Gastroesophageal sphincter (tissue), 4 donors: ENCODE measurements at places on chromosomes 1 and 21.

- ATAC-seq: no peak
Measured at GRCh38 chr21:16196001-16196400, 466.2 kb downstream of the USP25 start.

GRCh38 chr1:106480629-106481028 is 575.8 kb upstream of the PRMT6 start:
- no peak for ATAC-seq

- no peak for ATAC-seq
Measured at GRCh38 chr21:32356874-32357395, 35.9 kb downstream of the URB1 start.

DNA sequence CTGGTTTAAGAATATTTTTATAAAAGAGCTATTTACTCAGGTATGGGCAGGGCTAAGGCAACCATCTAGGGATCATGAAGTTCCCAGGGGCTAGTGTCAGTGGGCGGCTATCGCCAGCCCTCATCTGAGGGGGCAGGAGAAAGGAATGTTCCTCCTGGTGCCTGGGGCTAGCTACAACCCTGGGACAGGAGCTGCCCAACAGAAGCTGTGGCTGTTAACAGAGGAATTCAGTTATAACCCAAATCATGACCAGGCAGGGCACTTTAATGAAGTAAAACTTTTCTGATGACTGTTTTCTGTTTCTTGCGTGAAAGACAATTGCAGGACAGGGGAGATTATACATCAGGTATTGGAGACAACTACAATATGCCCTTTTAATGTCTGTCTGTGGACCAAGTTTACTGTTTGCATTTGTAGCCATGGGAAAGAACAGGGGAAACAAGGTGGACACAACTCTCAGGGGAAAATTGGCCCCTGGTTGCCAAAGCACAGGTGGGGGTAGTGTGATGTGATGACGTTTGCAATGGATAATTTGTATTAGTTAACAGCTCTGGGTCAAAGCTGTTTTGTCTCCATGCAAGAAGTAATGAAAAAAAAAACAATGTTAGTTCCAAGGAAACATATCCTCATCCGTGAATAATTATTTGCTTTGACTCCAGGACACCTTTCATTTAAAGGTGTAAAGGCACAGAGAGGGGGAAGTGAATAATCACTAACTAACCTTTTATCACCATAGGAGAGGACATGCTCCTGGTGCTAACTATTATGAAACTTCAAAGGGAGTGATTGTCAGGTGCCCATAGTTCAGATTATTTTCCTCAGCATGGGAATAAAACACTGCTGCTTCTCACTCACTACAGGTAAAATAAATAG is 105.2 kb downstream of the TSEN15 start:
- no peak for ATAC-seq
